WTC11 (cell line): ENCODE measurements at places on chromosomes 7 and 10. TPM values are rescaled to one million over a fixed set of nuclear protein-coding genes. Genes with fewer than 3 reads are reported as not detected.

PDE6C gene
- total RNA-seq: not detected in 3 replicates

GSDME gene
- 4.8 to 5.8 TPM (median 5.2 TPM) in 3 replicates for total RNA-seq

SERPINE1 gene
- 1.1 to 2.6 TPM (median 2.2 TPM) in 3 replicates for total RNA-seq

BUB3 gene
- 180 to 192 TPM (median 186 TPM) in 3 replicates for total RNA-seq
